ENCODE measurements at places on chromosomes 1 and 21.
A peak's percentile ranks its signal among the peaks of the same experiment; 100 is the strongest.

- no peak for DNase-seq
Observed at GRCh38 chr1:216961516-216961915, 238.3 kb upstream of the ESRRG start.

DNA sequence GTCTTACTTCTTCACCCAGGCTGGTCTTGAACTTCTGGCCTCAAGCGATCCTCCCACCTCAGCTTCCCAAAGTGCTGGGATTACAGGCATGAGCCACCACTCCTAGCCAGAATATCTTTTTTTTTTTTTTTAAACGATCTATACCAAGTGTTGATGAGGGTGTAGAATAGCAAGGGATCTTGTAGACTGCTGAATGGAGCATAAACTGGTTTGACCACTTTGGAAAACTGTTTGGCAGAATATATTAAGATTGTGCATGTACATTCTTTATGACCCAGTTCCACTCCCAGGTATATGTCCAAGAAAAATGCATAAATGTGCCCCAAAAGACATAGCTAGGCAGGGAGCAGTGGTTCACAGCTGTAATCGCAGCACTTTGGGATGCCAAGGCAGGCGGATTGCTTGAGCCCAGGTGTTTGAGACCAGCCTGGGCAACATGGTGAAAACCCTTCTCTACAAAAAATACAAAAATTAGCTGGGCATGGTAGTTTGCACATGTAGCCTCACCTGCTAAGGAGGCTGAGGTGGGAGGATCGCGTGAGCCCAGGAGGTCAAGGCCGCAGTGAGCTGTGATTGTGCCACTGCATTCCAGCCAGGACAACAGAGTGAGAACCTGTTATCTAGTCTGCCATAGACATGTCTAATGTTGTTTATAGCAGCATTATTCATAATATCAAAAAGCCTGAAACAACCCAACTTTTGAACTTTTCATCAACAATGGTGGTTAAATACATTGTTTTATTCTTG lies 184.0 kb downstream of the VPS13D start:
- no peak for DNase-seq

GRCh38 chr21:45146306-45146705 lies 71.9 kb downstream of the ADARB1 start:
- no peak for DNase-seq

DNA sequence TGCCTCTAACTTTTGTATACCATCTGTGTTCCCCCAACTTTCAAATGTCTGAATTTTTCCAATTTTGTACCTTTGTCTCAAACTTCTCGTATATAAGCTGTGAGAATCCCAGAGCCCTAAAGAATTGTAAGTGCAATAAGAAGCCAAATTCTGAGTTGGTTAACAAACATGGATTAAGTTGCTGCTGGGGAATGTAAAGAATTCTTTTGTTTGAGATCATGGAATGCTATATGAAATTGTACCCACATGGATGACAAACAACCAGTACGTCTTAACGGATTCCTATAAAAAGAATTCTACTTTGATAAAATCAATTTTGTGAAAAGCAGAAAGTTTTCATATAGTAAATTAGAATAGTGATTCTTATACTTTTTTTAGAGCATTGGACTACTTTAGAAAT lies 72.4 kb upstream of the CYP2J2 start:
- no peak for DNase-seq

- DNase-seq = no peak
Observed at GRCh38 chr1:35726450-35727433, 8.1 kb upstream of the C1orf216 start.

DNA sequence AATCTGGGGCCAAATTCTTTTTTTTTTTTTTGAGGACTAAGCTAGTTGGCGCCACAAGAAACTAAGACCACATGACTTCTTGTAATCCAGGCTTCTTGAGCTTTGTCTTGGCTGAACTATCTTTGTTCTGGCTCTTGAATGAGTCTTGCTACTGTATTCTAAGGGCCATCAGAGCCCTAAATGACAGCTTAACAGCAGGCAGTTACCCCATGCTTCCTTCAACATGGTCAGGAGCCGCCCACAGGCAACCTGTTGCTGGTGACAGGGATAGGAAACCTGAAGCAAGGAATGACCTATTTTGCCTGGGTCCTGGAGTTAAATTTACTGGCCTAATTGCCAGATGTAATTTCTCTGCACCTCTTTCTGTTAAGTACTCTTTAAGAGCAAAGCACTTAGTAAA lies 188.2 kb upstream of the PLXNA2 start:
- no peak for DNase-seq

GRCh38 chr1:186643614-186644013 lies 36.6 kb downstream of the PTGS2 start:
- no peak for DNase-seq

GRCh38 chr1:88984569-88984968 lies 7.9 kb downstream of the KYAT3 start:
- no peak for DNase-seq

- no peak for DNase-seq
Observed at GRCh38 chr1:33984906-33985565, 121.2 kb downstream of the HMGB4 start.

GRCh38 chr1:161945306-161946060 lies 78.2 kb downstream of the OLFML2B start:
- DNase-seq = no peak

DNA sequence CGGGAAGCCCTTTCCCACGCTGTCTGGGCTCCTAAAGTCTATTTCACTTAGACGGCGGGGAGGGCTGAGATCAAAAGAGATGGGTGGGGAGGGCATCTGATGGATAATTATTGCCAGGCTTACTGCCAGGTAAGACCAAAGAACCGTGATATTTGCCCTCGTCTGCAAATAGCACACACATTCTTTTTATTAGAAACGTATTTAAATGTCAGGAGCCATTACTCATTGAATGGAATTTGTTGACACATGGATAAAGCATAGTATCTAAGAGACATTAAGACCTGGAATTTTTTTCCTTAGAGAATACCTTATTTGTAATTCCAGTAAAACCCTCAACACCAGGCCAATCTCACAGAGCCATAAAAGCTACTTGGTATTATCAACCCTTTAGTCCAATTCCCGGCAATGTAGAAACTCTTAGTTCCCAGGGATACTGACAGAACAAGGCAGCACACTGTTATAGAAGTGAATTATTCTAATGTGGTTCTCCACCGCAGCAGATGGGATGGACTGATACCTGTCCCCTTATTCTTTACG lies 10.6 kb downstream of the URB1 start:
- DNase-seq = no peak

DNA sequence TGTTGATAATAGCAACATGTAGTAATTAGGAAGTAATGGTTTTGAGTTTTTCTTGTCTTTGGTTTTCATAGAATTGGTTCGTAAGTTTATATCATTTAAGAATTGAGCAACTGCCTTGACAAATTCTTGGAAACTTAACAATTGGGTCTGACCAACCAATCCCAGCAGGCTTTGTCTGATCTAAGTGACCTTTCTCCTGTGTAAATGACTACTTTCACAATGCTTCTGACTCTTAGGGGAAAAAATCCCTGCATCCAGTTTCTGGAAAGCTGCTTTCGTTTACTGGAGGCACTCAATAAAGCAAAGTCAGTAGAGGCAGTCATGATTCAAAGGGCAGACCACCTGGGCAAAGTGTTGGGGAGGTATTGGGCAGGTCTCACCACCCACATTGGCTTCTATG lies 303.6 kb upstream of the FAM78B start:
- DNase-seq = no peak

DNA sequence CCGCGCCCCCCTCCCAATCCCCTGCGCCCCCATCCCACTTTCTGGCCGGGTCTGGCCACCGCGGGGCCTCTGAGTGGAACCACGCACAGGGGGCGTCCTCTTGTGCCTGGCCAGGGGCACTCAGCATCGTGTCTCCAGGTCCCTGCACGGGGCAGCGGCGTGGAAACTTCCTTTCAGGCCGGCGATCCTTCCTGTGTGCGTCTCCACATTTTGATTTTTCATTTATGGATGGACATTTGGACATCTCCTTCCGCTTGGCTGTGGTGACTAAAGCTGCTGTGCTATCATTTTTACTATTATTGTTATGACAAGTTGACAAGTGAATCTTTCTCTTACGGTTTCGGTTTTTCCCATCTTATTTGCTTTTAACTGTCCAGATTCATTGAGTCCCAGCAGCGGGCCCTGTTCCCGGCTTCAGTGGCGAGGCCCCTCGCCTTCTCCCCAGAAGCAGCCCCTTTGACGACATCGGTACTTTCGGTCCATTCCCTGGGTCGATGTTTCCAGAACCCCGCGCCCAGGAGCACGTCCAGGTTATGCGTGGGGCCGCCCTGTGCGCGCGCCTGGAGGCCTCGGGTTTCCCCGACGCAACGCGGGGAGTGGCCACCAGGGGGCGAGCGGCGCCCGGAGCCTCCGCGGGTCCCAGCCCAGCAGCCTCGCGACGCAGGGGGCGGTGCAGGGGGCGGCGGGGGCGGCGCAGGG lies 12.4 kb upstream of the SLC19A1 start:
- no peak for DNase-seq

- DNase-seq = peak; percentile 13
Observed at GRCh38 chr1:185895208-185895900, 161.2 kb downstream of the HMCN1 start.

DNA sequence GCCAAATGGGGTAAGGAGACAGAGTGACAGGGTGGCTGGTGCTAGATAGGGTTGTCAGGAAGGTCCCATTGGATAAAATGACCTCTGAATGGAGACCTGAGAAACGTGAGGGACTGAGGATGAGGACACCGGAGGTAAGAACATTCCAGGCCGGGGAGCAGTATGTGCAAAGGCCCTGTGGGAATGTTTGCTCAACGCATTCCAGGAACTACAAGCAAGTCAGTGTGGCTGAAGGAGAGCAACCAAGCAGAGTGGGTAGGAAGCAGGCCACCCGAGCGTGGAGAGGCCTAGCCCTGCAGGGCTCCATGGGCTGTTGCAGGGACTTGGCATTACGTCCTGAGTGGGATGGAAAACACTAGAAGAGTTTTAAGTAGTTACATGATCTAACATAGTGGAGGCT lies 185.6 kb downstream of the ZBTB18 start:
- no peak for DNase-seq

DNA sequence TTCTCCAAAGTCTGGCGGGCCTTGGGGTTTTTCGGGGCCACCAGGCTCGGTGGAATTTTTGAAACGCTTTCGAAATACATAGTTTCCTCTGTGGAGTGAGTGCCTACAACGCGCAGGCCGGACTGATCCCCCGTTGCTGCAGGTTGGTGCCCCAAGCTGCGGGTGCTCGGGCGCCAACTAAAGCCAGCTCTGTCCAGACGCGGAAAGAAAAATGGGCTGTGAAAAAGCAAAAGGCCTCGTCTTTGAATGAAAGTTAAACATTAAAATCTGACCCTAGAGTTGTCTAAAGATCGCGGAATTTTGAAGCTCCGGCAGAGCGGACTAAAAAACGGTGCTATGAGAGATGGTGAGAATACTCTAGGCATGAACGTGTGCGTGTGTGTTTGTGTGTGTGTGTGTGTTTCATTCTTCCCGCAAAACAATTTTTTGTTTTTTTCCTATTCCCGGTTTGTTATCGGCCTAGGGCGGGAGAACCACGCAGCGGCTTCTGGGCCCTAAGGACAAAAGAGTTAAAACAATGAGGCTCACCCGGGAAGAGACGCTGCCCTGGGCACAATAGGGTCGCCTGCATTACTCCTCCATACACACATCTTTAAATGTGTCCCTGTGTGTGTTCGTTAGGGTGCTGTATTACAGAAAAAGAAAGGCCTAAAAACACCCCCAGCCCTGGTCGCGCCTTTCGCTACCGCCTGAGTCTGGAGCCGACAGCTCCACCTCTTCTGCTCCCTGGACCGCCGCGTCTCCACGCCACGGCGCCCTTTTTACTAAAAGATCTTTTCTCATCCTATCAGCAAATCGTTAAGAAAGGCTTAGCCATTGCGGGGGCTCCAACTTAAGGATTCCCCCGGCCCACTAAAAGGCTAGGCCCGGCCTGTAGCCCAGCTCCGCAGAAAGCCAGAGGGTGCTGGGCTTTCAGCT lies 3.2 kb downstream of the TBX15 start:
- no peak for DNase-seq

DNA sequence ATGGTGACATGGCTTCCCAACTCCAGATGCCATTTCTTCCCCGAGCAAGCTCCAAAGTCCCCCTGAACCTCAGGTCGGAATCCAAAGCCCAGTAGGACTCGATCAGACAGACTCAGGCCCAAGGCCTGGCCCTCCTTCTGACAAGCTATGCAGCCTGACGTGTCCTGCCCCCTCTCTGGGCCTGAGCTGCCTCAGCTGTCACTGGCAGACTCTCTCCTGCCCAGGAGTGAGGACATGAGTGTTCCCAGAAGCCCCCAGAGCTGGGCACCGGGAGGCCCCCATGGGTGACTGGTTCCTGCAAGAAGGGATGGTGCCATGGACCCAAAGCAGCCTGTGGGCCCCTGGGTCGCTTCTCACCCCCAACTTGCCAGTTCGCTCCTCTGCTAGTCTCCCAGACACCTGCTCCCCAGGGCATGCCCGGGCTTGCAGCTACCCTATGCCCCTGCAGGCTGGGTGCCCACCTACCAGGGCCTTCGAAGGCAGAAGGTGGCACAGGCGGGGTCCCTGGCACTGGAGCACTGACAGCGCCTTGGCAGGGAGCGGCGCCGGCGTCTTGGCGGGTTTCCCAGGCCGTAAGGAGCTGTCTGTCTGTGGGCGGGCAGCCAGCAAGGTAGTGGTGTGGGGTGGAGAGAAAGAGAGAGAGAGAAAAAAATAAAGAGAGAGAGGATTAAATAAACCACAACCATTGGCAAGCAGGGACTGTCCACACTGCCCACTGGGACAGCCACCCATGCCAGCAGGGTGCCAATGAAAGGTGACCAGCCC lies 2.3 kb downstream of the EDN2 start:
- DNase-seq = no peak

DNA sequence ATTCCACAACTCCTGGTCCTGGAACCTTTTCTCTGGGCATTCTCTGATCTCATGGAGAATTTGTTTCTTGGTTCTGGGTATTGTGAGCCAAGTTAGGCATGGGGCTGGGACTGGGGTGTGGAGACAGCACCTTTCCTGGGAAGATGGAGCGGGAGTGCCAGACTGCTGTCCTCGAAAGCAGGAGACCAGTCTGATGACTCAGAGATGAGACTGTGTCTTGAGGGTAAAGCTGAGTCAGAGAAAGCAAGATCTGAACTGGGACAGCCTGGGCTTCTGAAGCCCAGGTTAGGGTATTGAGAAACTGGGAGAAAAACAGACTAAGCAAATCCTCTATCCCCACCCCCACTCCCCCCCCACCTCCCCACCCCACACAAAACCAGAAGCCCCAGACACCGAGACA lies 2.2 kb upstream of the KANK4 start:
- DNase-seq = peak; percentile 54
